ENCODE measurements at places on chromosomes 16 and 17. TPM values are rescaled to one million over a fixed set of nuclear protein-coding genes. Genes with fewer than 3 reads are reported as not detected.

CLDN9 gene
- total RNA-seq, result 0.23 TPM

SECTM1 gene
- 14.9 TPM for total RNA-seq

RMI2 gene
- total RNA-seq, result 7.9 TPM

HOXB1 gene
- not detected for total RNA-seq

CDRT15L2 gene
- not detected for total RNA-seq

TMC6 gene
- 39.8 TPM for total RNA-seq

LRRC46 gene
- total RNA-seq, result not detected

DNA sequence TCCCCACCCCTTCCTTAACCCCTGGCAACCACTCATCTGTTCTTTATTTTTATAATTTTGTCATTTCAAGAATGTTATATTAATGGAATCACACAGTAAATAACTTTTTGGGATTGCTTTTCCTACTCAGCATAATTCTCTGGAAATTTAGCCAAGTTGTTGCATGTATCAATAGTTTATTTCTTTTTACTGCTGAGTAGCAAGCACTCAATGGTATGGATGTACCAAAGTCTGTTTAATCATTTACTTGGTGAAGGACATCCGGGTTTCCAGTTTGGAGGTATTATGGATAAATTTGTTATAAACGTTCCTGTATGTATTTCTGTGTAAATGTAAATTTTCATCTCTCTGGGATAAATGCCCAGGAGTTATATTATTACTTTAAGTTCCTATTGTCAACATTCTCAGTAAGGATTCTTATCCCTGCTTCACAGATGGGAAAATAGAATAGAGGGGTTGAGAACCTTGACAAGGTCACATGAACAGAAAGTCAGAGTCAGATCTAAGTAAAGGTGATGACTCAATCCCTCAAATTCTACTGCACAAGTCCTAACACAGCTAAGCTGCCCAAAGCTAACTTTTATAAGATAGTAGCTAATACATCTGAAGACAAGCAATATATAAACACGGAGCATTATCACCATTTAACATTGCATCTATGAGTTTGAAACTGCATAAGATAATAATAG is 62.4 kb upstream of the MTMR4 start:
- DNase-seq, result no peak

- no peak for DNase-seq
Observed at GRCh38 chr17:77707546-77707945, 251.0 kb upstream of the TNRC6C start.

DNA sequence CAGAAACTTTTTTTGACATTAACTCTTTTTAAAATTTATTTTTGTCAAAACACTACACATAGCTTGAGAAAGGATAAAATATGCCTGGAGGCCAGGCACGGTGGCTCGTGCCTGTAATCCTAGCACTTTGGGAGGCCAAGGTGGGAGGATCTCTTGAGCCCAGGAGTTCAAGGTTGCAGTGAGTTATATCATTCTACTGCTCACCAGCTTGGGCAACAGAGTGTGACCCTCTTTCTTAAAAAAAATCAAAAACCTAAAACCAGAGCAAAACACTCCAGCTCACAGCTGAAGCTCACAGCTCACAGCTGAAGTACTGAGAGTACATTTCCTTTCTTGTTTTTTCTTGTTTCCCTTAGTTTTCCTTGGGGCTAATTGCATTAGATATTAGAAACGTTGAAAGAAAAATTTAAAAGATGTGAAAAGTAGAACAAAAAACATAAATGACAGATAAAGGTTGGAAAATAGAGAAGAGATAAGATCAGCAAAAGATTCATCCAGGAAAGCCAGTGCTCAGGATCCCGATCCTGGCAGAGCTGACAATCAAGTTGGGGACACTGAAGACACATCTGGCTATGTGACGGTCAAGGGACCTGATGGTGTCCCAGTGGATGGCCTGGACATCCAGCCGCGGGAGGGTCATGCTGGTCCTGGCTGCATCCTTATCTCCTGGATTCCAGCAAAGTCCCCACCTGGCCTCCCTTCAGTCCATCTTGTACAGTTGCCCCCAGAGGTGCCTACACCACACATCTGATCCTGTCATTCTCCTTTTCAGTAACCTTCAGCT is 9.8 kb downstream of the CHST6 start:
- DNase-seq, result no peak

DNA sequence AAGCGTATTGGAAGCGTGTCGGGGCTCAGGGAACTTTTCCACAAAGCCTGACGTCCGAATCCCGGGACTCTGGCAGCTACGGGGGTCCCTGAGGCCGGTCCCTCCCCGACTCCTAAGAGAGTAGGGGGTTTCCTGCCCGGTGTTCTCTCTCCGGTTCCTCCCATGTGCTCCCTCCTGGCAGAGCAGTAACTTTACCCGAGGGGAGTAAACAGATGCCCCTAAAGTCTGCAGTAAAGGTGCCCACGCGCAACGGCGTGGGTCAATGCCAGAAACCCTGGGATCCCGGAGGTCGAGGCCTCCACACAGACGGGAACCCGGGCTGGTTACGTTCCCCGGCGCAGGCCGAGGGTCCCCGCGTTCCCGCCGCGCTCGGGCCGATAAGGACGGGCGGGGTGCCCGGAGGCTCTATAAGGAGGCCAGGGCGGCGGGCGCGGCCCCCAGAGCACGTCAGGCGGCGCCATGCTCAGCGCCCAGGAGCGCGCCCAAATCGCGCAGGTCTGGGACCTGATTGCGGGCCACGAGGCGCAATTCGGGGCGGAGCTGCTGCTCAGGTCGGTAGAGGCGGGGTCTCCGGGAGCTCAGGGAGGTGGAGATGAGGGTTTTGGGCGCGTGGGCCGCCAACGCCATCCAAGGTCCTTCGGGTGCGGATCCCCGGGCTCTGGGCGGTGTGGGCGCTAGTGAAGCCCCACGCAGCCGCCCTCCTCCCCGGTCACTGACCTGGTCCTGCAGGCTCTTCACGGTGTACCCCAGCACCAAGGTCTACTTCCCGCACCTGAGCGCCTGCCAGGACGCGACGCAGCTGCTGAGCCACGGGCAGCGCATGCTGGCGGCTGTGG is at the start of gene HBM:
Gene HBM, plus strand, starts transcription at position 440 of the 836 bp plus-strand sequence. Its CDS starts 20 bp downstream, at position 460.
- no peak for DNase-seq

DNA sequence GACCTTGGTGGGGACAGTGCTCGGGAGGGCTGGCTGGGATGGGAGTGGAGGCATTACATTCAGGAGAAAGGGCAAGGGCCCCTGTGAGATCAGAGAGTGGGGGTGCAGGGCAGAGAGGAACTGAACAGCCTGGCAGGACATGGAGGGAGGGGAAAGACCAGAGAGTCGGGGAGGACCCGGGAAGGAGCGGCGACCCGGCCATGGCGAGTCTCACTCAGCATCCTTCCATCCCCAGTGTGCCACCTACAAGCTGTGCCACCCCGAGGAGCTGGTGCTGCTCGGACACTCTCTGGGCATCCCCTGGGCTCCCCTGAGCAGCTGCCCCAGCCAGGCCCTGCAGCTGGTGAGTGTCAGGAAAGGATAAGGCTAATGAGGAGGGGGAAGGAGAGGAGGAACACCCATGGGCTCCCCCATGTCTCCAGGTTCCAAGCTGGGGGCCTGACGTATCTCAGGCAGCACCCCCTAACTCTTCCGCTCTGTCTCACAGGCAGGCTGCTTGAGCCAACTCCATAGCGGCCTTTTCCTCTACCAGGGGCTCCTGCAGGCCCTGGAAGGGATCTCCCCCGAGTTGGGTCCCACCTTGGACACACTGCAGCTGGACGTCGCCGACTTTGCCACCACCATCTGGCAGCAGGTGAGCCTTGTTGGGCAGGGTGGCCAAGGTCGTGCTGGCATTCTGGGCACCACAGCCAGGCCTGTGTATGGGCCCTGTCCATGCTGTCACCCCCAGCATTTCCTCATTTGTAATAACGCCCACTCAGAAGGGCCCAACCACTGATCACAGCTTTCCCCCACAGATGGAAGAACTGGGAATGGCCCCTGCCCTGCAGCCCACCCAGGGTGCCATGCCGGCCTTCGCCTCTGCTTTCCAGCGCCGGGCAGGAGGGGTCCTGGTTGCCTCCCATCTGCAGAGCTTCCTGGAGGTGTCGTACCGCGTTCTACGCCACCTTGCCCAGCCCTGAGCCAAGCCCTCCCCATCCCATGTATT is 1.1 kb downstream of the CSF3 start:
- DNase-seq, result no peak

DNA sequence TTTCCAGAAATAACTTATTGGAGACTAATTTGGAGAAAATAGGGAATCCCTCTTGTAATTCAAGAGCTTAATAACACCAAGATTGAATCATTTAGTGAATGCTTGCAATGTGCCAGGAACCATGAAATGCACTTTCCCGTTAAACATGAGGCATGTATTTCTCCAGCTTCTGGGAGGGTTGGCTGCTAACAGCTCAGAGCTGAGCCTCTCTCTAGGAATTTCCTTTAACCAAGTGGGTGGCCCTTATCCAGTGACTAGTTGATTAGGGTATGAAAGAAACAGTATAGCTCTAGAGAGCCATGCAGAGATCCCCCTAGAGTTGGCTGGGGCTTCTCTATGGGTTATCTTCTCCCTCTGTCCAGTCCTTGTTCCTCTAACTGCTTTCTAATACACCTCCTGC is 356.4 kb upstream of the GOT2 start:
- no peak for DNase-seq

- DNase-seq, result peak; percentile 29
Observed at GRCh38 chr16:4038448-4038847, 77.8 kb downstream of the ADCY9 start.

DNA sequence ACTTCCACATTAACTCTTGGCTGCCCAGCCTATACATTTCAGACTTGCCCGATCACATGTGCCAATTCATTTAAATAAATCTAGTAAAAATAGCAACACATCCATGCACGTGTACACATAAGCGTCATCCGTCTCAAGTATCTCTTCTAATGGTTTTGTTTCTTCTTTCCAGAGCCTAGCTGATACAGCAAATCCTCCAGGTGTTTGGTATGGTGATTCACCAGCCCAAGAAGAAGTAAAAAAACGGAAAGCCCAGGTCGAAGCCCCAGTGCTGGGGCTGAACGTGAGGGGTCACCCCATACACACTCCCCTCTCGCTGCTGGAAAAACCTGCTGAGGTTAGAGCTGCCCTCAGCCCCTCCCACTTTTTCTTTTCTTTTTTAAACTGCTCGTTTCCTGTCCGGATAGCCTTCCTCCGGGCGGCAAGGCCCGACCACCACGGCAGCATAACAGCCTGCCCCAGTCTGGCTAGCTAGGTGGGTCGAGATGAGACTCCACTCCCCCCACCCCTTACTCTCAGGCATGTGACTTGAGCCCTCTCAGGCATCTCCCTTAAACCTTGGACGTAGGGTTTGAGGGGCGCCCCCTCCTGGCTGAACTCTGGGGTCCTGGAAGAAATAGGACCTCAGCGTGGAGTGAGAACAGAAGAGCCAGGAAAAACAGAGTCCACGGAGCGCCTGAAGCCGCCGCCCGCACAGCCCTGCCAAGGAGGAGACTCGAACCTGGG is 13.9 kb upstream of the OR1F1 start:
- no peak for DNase-seq

DNA sequence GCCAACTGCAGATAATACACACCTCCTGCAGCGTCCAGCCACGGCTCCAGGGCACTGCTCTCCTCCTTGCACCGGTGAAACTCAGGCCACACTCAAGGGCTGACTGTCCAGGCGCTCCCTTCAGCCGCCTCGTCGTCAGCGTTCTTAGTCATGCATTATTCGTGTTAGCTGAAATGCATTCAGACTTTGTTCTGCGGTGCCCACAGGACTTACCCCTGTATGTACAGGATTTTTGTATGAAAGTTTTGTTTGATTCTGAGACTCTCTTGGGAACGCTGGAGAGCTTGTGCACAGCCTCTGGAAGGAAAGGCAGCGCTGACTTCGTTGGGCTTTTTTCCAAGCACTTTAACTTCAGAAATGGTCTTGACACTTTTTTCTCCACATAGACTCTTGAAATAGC is 22.1 kb downstream of the CIBAR2 start:
- no peak for DNase-seq

DNA sequence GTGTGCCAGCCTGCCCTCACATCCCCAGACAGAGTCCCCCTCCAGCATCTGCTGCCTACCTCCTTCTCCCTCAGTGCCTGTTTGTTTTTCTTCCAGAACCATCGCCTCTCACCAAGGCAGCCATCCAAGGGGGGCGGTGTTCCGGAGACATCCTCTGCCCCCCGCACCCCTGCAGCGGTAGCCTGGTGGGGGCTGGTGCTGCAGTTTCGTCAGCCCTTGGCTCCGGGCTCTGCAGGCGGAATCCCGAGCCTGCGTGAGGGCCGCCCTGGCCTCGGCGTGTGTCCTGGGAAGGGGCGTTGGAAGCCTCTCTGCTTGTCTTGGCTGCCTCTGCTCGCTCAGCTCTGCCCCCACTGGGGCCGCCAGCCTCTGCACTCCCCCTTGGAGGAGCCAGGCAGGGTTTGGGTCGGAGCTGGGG is 126.0 kb upstream of the CIBAR2 start:
- DNase-seq, result no peak

DNA sequence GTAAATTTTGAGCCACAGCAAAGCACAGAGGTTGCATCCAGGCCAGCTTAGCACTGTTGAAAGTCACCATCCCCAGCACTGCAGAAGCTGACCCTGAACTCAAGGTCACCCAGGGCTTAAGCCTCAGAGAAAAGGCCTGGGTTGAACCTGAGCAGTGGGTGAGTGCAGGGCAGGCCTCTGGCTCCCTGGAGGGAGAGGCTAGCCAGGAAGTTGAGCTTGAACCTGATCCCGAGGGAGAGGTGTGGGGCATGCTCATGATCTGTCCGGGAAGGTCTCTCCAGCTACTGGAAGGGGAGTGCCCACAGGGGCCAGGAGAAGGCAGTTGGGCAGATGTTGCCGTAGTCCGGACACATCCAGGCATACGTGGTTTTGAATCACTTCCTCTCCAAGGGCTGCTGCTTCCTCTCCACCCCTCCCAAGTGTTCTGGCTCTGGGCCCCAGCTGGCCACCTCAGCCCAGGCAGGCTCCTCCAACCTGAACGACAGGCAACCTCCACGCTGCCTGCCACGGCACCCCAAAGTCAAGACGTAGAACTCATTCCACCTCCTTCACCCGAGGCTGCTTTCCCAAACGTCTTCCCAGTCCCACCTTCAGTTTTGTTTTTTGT is 18.4 kb downstream of the CARHSP1 start:
- no peak for DNase-seq

DNA sequence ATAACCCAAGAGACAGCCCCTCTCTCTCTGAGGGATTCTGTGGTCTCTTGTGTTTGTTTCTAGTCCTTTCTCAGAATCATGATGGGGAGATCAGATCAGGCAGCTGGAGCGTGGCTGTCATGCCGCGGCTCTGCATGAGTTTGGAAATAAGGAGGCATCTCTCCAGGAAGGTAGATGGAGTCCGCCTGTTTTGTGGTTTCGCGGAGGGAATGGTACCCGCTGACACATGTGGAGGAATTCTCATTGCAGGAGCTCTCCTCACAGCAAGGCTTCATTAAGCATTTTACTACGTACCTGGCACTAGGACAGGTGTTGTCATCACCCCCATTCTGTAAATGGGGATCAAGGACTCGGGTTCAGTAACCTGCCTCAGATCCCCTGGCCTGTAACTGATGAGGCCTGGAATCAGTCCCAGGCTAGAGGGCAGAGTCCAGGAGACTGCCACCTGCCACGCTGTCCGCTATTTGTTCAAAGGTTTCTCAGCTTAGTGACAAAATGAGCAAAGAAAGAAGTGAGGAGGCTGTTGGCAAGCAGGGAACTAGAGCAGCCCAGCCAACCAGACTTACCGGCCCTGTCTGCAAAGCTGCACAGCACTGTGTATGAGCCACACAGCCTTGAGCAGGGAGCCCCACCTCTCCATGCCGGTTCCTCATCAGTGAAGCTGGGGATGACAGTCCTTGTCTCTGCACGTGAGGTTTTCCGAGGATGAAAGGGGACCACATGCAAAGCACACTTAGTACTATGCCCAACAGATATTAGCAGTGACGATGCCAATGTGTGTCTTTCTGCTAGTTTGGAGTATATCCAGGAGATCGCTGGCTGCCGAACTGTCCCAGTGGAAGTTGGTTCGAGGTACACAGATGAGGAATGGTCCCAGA is 11.0 kb downstream of the KDM8 start:
- DNase-seq, result no peak

GRCh38 chr16:81198635-81199034 is 39.9 kb upstream of the BCO1 start:
- DNase-seq, result no peak
